ACHN (cell line): ENCODE measurements at places on chromosomes 5 and 9.

DNA sequence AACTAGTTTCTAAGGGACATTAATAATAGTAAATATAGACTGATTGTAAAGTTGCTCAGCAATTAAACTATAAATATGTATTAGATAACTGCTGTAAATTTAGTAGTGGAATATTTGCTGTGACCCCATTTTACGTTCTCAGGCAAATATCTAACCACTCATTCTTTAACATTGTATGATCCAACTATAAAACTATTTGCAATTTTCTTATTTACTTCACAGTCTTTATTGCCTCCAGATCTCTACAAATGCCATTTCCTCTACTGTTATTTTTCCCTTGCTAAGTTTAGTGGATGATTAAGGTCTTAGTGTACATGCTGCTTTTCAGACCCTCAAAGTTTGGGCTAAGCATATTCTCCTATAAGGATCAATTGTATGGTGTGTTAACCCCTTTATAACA, 526.2 kb upstream of the ST8SIA4 start:
- DNase-seq, result no peak

DNA sequence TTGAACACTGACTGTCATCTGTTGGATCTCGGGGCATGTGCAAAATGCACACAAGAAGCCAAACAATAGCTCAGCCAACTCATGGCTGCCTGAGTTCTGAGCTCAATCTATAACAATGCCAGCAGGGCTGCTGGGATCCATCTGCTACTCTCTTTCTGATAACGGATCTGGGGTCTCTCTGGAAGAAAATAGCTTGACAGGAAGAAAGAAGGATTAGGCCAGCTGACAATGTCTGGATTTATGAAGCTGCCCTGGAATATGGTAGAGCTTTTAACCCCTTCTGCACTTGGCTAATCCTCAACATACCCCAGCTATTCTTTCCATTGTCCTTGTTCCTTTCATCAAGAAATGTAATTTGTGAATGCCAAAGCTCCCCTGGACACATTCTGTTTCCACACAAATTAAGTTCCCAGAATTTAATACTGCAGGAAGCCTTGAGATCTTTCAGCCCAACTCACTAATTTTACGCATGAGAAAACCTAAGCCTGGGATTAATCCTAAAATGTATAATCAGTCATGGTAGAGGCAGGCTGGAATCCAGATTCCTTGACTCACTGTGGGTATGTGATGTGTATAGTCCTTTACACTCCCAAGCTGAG, 62.7 kb upstream of the PCA3 start:
- no peak for DNase-seq

GRCh38 chr9:16029046-16029615, 476.3 kb downstream of the CCDC171 start:
- DNase-seq, result no peak

GRCh38 chr5:177963966-177964365, 32.1 kb downstream of the PROP1 start:
- no peak for DNase-seq

DNA sequence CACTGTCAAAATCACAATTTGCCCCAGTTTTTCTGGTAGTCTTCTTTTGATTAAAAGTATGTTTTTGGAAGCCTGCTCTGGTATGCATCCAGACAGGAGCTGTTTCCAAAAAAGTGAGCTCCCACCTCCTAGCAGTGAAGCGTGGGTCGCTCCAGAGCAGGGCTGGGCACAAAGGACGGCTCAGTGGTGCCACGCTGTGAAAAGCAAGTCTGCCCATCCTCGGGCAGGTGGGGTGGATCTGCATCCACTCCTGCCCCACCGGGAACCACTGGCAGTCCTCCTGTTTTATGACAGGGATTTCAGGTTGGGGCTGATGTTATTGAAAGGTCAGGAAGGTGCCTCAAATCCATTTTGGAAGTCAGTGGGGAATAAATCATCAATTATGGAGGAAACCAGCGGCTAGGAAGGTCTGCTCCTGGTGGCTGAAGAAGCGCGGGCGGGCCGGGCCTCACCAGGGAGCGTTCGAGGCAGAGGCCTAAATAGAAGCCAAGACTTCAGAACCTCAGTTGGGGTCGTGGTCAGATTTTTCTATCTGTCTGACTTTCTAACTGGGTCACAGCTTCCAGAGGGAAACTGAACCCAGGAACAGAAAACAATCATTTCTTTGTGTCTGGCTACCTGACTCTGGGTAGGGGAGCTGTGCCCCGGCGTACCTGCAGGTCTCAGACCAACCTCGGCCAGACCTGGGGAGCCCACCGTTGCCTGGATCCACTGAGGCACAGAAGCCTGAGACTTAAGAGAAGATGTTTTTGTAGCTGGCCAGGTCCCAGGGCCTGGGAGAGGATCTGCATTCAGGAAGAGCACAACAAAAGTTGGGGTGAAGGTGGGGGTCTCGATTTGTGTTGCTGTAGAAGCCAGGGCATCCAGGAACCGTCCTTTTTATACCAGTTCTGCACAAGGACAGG, 168.1 kb downstream of the PAX5 start:
- no peak for DNase-seq

DNA sequence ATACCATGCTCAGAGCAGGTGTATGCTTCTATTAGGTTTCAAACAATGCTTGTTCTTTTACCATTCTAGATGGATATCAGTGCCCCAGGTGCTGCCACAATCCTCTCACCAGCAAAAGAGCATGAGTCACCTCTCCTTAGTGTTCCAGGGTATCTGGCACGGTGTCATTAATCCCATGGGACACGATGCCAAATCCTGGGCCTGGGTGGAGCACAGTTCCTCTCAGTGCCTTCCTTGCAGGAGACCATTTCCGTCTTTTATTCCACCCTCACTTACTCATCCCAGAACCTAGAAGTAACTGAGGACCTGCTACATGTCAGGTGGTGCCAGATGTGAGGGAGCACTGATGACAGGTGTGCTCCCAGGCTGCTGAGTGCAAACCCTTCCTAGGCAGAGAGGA, 1.3 kb upstream of the OR13J1 start:
- no peak for DNase-seq

DNA sequence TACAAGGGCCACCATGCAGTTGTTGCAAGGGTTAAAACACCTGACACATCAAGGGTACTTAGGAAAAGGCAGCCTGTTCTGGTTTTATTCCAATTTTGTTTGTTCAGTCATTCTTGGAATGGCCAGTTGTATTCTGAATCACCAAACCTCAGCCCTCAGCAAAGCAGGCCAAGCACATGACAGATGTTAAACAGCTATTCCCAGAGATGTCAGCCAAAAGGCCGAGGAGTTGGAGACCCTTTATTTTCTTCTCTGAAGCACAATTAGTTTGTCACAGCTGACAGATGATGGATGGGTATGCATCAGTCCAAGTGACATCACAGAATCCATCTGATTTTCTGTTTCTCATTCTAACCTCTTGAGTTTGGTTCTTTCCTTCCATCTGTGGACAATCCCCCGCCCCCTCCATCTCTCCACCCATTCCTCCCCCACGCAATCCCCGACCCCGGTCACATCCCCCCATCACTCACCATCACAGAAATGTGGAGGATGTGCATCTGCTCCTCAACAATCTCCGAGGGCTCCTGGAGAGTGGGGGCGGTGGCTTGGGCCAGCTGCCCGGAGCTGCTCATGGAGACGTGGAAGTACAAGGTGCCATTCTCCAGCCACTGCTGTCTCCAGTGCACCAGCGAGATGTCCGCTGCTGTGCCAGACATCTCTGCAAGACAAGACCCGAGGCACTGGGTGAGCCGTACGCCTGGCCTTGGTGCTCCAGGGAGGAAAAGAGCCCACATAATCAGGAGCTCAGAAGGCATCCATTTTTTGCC, 123.8 kb downstream of the ASTN2 start:
- DNase-seq, result no peak

- DNase-seq, result peak; percentile 81
Observed at GRCh38 chr9:112059145-112059965, 115.7 kb downstream of the SUSD1 start.

DNA sequence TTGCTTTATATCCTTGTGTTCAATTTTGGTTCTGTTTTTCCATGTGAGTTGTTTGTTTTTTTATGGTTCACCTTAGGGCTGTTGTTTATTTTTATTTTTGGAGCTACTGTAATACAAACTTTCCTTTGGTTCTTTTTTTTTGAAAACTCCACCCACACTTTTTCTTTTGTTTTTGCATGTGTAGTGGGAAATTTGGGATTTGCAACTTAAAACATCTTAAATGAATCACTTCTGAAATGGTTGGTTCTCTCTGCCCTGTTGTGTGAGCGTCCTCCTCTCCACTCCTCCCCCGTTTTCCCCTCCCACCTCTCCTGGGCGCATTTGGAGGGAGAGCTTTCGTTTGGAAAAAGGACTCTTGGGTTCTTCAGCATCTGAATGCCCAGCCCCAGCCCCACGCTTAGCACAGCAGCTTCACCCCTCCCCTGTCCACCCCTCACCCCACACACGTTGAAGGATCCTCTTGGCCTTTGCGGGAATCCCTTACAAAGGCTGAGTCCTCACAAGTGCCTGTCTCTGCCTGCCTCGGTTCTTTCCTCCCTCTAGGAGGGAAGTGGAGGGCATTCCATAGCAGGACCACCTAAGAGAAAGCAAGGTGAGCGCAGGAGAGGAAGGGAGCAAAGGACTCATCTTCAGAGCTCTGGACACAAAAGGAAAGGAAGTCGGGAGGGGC, 67.2 kb downstream of the DMRT1 start:
- no peak for DNase-seq

DNA sequence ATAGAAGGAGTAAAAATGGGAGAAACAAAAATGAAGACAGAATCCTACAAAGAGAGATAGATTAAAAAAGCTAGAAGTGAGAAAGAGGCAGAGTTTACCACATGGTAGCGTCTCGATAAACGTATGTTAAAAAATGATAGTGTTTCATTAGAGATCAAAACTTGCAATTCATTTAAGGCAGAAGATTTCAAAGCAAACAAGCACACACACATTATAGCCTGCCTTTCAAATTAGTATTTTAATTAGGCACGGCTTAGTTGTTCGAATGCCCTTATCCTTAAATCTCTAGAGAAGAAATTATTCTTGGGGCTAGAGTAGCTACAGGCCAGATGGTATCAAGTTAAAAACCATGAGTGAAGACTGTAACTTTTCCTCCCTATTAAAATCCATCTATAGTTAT, 6.0 kb downstream of the STOM start:
- no peak for DNase-seq

DNA sequence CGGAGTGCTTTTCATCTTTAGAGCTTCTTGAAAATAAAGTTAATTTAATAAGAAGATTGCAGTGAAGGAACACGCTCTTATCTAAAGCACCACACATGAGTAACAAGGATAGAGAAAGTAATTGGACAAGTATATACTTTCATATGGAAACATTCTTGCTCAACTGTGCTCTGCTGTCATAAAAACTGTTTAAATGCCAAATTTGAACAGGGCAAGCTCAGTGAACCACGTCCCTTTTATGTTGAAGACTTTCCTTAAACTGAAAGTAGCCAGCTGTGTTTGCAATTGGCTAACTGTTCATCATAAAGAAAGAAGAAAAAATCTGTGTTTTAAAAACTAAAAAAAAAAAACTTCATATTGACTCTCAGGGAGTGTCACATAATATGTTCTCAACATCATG, 1610.7 kb upstream of the C9orf72 start:
- DNase-seq, result no peak

- DNase-seq, result peak; percentile 60
Observed at GRCh38 chr9:137286975-137287383, 9.5 kb downstream of the TOR4A start.

- no peak for DNase-seq
Observed at GRCh38 chr5:121737120-121737519, 114.6 kb upstream of the FTMT start.

DNA sequence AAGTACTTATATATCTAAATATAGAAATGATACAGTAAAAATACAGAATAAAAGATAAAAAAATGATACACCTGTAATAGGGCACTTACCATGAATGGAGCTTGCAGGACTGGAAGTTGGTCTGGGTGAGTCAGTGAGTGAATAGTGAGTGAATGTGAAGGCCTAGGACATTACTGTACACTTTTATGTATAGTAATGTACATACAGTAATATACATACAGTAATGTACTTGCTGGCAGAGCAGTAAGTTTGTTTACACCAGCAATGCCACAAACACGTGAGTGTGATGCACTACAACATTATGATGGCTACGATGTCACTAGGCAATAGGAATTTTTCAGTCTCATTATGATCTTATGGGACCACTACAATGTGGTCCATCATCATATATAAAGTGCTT, 34.2 kb downstream of the SUSD1 start:
- no peak for DNase-seq

DNA sequence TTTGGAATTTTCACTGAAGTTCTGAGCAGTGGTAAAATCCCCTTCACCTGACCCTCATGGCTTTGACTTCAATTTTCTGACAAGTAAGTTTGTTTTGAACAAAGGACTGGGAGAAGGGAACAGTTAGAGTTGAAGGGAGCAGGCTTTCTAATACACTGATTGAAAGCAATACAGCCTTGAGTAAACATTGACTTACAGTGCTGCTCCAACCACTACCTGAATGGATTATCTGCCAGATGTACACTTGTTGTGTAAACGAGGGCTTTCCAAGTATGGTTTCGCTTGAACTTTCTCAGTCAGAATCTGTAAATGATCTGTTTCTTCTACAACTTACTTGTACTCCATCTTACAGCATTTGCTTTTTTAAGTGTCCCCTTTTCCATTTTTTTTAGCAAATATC, 1414.9 kb upstream of the NUDT12 start:
- no peak for DNase-seq

DNA sequence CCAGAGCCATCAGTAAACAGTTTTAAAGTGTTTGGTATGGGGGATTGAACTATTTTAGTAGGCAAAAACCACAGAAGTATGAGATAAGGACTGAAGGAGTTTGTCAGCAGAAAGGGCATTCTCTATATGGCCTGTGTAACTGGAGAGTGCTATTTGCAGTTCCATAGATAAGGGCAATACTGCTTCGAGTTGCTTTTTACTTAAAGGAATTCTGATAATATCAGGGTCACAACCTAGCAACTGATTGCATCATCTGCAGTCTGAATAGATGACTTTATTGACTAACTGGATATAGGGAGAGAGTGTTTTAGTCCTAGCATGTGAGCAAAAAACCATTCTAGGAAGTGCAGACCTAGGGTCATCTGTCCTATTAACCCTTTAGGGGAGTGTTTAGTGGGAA, 645.2 kb upstream of the PTPRD start:
- no peak for DNase-seq

DNA sequence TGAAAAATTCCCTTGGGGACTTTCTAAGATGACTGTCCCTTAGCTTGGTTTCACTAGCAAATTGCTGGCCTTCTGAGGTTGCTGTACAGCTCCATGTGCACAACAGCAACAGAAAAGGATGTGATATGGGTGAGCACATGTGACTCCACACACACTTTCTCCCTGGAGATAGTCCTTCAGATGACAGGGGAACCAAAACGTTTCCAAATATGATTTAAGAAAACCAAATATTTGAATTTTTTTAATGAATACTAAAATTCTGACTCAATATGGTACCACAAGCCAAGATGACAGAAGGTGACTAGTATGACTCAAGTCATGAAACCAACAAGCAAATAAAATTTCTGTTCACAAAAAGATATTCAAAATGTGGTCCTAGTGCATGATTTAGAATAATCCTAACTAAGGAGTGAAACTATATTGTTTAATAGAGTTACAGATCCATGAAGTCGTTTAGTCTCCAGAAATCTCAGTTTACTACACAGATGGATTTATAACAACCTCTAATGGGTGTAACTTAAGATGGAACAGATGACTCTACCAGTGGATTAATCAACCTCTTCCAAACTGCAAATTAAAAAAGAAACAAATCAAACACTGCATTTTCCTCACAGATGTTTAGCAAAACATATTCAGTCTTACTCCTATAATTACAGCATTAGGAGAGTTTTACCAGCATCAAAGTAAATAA, 144.8 kb upstream of the PIK3R1 start:
- no peak for DNase-seq
